ENCODE measurements at places on chromosomes 1 and 21.
A peak's percentile ranks its signal among the peaks of the same experiment; 100 is the strongest.

DNA sequence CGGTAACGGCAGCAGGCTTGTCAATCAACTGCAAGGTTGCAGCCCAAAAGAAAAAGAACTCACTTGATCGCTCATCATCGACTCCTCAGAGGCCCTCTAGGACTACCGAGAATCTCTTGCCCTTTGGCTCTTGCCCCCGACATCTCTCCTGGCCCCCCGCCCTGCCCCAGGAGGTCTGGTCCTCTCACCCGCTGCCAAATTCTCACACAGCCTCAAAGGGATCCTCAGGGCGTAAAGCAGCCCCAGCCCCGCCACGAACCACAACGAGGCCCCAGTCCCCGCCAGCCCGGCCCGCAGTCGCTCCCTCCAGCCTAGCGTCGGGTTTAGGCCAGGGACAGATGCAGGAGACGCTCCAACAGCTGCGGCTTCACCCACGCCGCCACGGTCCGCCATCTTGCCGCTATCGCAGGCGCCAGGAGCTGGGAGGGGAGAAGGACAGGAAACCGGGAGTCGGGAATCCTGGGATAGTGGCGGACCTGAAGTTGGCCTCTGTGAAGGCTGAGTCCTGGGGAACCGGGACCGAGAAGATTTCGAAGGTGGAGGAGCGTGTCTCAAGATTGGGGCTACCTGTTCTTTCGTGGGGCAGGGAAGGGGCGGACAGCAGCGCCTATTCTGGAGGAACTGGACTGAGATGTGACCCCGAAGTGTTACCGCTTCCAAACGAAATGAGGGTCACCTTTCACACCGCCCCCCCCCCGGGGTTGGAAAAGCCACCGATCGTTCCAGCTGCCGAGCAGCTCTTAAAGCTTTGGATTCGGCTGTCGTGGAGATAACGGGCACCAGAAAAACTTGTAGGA, at the start of gene ST7L:
ST7L (minus strand) TSS at position 421 of the 797 bp plus-strand sequence; CDS start at position 393, 28 bp downstream.
- DNase-seq = no peak

DNA sequence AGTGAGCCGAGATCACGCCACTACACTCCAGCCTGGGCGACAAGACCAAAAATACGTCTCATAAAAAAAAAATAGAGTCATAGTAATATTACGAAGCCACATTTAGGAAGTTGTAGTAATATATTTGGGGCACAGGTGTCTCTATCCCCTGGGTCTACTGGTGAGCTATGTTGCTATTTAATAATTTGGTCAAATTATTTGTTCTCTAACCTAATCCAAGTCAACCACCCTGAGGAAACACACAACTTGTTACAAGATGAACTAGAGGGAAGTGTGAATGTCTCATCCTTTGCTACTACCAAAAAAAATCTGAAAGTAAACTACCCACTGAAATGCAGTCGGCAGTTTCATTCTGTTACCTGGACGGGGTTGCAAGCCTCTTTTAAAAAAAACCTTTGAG, 35.3 kb downstream of the RGS8 start:
- DNase-seq = no peak

DNA sequence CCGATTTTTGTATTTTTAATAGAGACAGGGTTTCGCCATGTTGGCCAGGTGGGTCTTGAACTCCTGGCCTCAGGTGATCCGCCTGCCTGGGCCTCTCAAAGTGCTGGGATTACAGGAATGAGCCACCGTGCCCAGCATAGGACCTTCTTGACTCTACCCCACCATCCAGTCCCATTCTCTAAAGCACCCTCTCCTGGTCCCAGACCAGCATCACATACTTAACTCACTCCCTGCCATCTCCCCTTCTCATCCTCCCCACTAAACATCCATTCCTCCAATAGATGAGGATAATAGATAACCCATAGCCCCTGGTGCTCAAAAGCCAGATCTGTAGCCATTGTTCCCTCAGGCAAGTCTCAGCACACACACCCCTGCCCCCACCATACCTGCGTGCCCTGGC, 2.1 kb downstream of the ENTREP3 start:
- DNase-seq = no peak

DNA sequence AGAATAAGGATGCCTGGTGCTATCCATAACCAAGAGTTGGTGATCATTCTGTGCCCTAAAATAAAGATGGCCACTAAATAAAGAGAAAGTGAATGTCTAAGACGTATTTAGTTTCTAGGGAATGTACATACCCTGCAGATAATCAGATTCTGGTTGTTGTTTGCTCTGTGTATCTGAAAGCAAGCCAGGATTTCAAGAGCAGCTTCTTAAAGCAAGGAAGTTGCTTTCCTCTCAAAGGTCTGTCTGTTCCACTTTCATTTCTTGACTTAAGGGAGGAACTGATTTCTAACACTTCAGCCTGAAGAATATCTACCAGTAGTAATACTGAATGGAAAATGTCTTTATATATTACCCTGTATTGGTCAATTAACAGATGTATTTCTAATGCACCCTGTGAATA, 88.8 kb downstream of the KIF1B start:
- no peak for DNase-seq

DNA sequence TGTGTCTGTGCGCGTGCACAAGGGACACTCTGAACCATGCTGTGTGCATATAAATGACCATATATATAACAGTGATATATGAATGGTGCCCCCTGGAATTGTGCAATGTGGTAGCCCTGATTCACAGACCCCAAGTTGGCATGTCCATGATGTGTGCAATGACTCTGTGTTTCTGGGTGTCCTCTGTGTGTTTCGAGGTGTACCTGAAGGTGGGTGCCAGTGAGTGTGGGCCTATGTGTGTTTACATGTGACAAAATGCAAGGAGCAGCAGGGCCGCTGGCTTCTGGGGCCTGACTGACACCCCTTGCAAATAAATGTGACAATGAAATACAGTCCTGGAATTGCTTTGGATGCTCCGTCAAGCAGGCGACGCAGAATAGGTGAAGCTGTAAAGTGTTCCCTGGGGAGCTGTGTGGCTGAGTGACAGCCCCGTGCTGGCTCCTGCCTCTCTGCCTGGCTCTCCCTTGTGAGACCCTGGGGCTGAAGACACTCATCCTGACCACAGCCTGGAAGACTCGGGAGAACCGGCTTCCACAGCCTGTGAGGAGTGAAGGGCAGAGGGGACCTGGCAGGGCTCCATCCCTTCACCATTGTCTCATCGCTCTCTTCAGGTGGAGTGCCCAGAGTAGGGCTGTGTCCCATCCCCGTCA, 38.2 kb upstream of the CSF3R start:
- no peak for DNase-seq

GRCh38 chr1:18419113-18419844, 61.5 kb upstream of the KLHDC7A start:
- DNase-seq = no peak

- no peak for DNase-seq
Observed at GRCh38 chr1:156898161-156898566, 4.6 kb downstream of the PEAR1 start.

DNA sequence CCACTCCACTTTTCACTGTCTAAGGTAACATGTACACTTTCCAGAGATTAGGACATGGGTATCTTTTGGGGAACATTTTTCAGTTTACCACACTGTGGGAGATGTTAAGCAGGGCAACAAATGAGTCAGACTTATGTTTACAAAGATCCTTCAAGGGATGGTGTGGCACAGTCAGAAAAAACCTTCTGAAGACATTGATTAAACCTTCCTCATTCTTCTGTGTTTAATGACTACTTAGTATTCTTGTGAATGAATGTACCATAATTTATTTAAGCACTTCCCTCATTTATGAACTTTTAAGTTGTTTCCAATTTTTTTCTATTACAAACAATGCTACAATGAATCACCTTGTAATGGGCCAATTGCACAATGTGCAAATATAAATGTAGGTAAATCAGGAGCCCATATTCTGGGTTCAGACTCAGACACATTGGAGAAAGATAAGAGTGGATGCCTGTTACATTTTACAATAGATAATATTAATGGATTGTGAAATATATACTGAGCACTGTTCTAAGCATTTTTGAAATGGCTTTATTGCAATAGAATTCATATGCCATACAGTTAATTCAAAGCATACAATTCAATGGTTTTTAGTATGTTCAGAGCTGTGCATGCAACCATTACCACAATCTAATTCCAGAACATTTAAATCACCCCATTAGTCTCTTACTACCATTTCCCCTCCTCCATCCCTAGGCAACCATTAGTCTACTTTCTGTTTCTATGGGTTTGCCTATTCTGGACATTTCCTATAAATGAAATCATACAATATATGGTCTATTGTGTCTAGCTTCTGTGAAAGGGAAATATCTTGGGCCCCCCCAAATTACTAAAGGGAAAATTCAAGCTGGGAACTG, 1.9 kb upstream of the SFT2D2 start:
- DNase-seq = no peak

DNA sequence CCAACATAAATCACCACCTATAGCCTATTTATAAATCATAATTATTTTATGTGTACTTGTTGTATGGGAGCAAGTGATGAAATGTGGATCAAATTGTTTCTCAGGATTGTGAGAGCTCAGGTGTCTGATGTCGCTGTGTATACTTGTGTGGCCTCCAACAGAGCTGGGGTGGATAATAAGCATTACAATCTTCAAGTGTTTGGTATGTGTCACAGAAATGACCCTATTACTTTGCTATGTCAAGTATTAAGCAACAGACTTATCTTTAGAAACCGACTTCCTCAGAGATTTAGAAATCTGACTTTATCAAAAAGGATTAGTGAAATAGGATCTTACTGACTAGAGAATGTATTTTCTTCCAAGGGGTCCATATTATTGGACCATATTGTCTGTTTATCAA, 280.9 kb downstream of the TPR start:
- DNase-seq = no peak

GRCh38 chr1:5632224-5632623, 360.0 kb downstream of the NPHP4 start:
- DNase-seq = no peak

GRCh38 chr1:184739070-184739469, 15.6 kb downstream of the EDEM3 start:
- DNase-seq = no peak

DNA sequence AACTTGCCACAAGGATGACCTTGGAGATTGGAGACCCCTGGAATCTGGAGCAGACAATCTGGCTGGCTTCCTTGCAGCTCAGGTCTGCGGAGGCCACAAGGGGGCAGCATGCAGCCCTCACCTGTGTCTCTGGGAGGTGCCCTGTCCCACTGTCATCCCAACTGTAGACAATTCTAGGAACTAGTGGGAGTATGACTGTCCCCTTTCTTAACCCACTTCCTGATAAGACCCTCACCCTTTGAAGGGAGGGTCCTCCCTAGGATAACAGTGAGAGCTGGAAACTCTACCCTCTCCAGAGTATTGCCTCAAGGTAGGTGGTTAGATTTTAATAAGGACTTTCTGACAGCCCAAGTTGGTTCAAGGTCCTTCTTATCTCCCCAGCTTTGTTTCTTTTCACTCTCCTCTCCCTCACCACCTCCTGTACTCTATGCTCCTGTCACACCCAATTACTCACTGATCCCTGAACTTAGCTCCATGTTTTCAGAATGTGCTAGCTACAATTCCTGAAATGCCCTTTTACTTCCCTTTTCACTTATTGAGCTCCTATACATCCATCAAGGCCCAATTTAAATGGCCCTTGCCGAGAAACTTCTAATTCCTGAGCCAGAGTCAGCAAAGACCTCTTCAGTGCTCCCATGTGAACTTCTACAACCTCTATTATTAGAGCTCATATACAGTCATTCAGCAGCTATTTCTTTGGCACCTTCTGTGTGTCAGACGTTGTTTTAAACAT, 9.2 kb upstream of the KCNQ4 start:
- DNase-seq = no peak

- DNase-seq = peak; percentile 23
Observed at GRCh38 chr21:46503922-46504550, 45.3 kb downstream of the DIP2A start.

DNA sequence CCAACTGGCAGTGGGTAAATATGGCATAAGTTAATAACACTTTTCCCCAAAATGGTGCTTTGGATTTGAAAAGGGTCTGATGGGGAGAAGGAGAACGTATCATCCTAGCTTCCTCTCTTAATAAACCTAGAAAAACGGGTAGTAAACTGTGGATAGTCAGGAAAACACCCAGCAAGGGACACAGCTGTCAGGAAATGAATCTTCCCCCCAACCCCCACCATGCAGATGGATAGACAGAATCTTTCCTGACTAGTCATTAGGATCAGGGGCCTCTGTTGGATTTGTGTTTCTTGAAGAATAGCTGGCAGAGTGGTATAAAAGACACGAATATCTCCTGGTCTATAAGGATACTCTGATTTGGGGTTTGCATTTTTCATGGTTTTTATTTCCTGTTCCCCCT, 22.5 kb upstream of the LAX1 start:
- no peak for DNase-seq

GRCh38 chr1:217620814-217621213, 10.1 kb downstream of the GPATCH2 start:
- peak; percentile 55 for DNase-seq

- no peak for DNase-seq
Observed at GRCh38 chr1:41673806-41674205, 189.3 kb upstream of the EDN2 start.

Measured in GM18507 (cell line).